KG1 (cell line): ENCODE measurements at places on chromosomes 7 and 10.

- DNase-seq, result no peak
Measured at GRCh38 chr10:48251525-48252353, 22.8 kb downstream of the FRMPD2 start.

DNA sequence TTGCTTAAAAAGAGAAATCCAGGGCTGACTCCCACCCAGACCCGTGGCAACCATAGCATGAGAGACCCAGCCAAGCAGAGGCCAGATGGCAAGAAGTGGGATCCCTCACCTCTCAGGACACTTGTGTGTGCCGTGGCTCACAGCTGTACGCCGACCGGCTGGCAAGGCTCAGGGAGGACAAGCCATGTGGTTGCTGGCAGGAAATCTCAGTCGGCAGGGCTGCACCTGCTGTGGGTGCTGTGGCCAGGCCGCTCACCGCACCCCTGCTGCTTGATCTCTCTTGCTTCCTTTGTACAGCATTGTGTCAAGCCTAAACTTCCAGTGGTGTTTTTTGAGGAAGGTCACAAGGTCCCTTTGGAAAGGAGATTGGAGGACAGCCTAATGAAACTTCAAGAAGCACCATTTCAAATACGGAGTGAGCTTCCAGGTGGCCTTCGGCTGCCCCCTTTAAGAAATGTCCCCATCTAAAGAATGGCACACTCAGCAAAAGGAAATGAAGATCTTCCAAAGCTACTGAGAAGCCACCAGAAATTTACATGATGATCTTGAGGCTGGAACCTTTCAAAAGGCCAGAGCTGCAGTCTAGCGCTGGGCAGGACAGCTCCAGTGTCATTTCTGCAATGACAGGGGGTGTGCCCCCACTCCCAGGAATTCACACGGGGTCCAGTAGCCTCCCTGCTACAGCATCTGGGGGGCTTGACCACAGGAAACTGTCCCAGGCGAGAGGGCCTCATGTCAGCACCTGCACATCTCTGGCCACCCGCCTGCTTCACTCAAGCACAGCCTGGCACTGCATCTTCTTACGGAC lies 409.0 kb upstream of the MGMT start:
- peak; percentile 7 for DNase-seq

- DNase-seq, result no peak
Measured at GRCh38 chr10:48923748-48924147, 15.9 kb downstream of the LRRC18 start.

GRCh38 chr10:28397229-28397628 lies 94.4 kb upstream of the MPP7 start:
- no peak for DNase-seq

DNA sequence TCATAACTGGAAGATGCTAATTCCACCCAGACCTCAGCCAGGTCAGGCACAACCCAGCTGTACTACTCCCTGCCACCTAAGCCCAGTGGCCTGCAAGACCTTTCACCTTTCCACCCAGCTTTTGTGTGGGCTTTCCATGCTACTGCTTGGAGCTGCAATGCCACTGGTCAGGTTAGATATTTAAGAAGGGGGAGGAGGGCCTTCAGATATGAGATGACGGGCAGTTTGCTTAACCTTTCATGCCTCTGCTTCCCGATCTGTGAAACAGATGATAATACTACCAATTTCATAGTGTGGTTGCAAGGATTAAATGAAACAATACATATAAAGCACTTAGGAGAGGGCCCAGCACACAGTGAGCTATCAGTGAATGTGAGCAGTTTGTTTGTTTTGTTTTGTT lies 20.9 kb downstream of the STOX1 start:
- DNase-seq, result no peak

- no peak for DNase-seq
Measured at GRCh38 chr10:98340261-98340939, 72.4 kb upstream of the LOXL4 start.

- no peak for DNase-seq
Measured at GRCh38 chr7:18020138-18020715, 7.4 kb downstream of the PRPS1L1 start.

- no peak for DNase-seq
Measured at GRCh38 chr7:150974468-150975391, 3.4 kb downstream of the KCNH2 start.

- no peak for DNase-seq
Measured at GRCh38 chr10:93406364-93407145, 75.6 kb downstream of the MYOF start.

- no peak for DNase-seq
Measured at GRCh38 chr7:92717623-92717992, 118.8 kb downstream of the CDK6 start.

DNA sequence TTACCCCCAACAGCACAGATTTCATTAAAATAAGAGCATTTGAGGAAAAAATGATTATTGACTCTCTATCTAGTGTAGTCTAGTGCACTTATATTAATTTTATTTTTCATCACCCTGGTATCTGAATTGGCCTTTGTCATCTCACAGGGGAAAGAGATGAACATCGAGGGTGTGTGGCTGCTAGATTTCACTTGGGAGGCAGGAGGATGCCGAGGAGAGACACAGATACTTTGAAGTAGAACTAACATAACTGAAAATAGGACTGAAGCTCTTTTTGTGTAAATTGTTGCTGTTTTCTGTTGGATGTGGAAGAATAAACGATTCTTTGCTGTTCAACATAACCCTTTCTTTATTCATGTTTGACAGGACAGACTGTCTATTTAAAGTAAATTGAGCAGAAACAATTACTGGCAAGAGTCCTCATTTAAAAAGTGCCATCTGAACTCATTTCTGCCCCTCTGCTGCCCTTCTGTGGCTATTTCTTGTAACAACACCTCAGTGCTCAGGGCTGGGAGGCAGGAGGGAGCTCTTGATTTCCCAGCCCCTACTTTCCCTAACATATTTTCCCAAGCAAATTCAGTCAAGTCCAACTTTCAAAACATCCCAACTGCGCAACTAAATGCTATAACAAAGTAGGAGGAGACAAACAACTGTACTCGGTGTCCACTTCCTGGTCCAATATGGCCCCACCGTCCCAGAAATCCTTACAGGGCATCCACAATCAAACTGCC lies 15.6 kb downstream of the LYZL1 start:
- peak; percentile 37 for DNase-seq

- no peak for DNase-seq
Measured at GRCh38 chr7:696426-696811, 30.1 kb upstream of the DNAAF5 start.

- no peak for DNase-seq
Measured at GRCh38 chr10:95395947-95396449, 105.2 kb upstream of the PDLIM1 start.

GRCh38 chr7:35366167-35367155 lies 112.6 kb upstream of the TBX20 start:
- DNase-seq, result no peak

- no peak for DNase-seq
Measured at GRCh38 chr7:1894906-1895663, 225.0 kb downstream of the ELFN1 start.

- DNase-seq, result no peak
Measured at GRCh38 chr10:75395932-75396630, 5.5 kb downstream of the ZNF503 start.

DNA sequence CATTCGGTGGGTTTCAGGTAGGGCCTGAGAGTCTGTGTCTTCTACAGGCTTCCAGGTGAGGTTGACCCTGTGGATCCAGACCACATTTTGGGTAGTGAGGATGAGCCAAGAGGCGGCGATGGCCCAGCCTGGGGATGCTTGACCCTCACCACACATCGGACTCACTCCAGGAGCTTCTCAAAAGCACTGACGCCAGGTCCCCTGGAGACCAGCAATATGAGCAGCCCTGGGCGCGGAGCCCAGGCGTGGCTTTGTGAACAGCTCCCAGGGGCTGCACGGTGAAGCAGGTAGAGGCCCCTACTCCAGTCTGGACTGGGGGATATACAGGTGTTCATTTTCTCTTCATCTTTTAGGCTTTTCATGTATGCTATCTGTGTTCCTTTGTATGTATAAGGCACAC lies 139.7 kb upstream of the PCBD1 start:
- DNase-seq, result no peak

DNA sequence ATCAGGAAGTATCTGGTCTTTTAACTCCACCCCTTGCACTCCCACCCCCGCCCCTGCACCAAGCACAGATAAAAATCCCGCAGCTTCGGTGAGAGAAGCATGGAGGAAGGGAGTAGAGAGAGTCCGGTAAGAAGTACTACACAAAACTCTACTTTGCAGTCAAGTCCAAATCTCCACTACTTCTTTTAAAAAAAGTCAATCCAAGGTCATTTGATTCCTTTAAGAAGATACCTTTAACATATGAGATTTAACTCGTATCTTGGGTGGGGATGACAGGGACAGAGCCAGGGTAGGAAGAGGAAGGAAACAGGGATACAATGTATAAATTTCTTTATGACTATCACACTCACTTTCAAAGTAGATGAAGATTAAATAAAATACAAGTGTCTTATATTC lies 132.1 kb downstream of the NRBF2 start:
- peak; percentile 17 for DNase-seq

DNA sequence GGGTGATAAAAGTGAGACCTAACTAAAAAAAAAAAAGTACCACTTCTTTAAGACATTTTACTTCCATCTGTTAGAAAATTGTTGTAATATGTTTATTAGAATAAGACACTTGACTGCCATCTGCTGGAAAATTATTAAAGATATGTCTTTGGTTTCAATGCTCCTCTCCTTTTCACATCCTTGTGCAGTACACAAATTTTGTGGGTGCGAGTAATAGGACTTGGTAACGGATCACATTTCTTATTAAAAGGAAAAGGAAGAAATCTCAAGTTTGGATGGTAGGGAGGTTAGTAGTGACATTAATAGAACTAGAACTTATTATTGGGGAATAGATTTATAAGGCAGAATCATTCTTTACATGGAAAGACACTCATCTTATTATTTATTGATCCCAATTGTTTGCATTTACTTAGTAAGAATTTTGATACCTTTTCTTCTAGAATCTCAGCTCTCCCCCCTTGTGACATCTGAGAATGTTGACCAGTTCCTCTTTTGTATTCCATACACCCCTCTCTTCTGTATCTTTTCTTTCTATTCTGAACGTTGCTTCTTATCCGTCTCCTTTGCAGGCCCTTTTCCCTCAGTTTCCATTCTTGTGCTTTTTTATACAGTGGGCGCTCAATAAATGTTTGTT lies 43.0 kb upstream of the RPA3 start:
- peak; percentile 17 for DNase-seq

- DNase-seq, result no peak
Measured at GRCh38 chr10:119667562-119668328, 16.6 kb downstream of the BAG3 start.

- no peak for DNase-seq
Measured at GRCh38 chr10:116278846-116279245, 5.8 kb upstream of the GFRA1 start.

GRCh38 chr7:103637094-103637493 lies 191.1 kb upstream of the SLC26A5 start:
- DNase-seq, result no peak

GRCh38 chr7:2069472-2069860 lies 163.3 kb downstream of the MAD1L1 start:
- no peak for DNase-seq

DNA sequence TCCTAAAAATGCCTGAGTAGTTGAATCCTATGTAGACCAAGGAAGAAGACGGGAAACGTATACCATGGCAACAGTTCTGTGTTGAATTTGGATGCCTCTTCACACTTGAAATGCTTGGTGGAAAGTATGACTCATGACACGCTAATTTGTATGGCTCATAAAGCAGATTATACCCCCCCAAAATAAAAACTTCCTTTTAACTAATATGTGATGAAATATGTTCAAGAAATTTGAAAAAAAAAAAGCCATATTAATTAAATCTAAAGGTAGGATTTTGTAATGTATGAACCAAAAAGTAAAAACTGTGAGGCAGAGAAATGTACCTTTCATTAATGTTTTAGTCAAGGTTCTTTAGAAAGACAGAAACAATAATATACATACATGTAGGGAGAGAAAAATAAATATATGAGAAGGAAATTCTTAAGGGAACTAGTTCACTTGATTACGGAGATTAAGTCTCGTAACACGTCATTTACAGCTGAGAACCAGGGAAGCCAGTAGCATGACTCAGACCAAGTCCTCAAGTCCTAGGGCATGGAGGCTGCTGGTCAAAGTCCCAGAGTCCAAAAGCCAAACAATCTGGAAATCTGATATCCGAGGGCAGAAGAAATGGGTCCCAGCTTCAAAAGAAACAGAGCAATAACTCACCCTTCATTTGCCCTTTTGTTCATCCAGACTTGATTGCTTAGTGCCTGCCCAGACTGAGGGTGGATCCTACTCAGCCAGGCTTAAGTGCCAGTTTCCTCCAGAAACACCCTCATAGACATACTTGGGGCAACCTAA lies 485.1 kb downstream of the SEMA3D start:
- DNase-seq, result no peak

GRCh38 chr7:158549616-158550393 lies 37.8 kb downstream of the PTPRN2 start:
- DNase-seq, result no peak

- DNase-seq, result no peak
Measured at GRCh38 chr10:119438717-119439116, 103.8 kb downstream of the RGS10 start.

DNA sequence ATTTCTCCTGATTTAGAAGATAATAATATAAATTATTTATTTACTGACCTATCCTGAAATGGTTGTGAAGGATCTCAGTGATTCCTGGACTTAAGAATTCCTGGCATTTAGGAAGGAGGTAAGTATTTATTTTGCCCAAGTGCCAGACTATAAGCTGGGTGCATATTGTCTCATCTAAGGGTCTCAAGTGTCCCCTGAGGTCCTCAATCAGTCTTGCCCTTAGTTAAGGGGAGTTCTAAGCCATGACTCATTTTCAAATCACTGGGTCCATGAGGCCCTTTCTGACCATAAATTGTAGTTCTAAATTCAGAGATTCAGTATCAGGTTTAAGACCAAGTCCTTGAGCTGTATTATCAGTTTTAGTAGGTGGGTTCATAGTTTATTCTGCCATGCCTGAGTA lies 251.6 kb upstream of the MEOX2 start:
- DNase-seq, result no peak

GRCh38 chr10:114100848-114101741 lies 57.4 kb downstream of the ADRB1 start:
- no peak for DNase-seq
